ENCODE measurements at places on chromosomes 6 and 20.

GRCh38 chr20:8578161-8578865, 446.2 kb downstream of the PLCB1 start:
- DNase-seq, result no peak

GRCh38 chr6:90101403-90101802, 195.2 kb downstream of the BACH2 start:
- DNase-seq, result no peak

DNA sequence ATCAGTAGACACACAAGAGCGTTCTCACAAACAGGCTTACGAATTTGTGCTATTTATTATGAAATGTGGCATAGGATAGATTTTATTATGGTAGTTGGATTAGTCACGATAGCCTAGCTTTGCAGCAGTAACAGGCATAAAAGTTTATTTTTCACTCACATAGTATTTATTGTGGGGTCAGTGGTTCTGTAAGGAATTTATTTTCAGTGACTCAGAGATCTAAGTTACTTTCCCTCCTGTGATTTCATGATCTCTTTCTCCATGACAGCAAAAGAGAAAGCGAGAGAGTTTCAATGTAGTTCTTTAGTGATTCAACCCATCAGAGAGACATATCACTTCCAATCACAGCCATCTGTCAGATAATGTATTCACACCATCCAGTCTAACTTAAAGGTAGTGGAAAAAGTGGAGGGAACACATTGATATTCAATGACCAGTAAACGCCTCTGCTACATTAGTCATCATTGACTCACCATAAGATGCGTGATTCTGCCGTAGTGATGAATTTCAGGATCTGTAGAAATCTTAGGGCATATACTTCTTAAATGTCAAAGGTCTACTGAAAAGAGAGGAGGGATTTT, 605.5 kb downstream of the HDGFL1 start:
- no peak for DNase-seq

GRCh38 chr6:157226761-157227160, 96.6 kb downstream of the TMEM242 start:
- DNase-seq, result no peak

- DNase-seq, result peak; percentile 28
These were observed 145.7 kb downstream of the BTBD9 start for GRCh38 chr6:38493931-38494547.

DNA sequence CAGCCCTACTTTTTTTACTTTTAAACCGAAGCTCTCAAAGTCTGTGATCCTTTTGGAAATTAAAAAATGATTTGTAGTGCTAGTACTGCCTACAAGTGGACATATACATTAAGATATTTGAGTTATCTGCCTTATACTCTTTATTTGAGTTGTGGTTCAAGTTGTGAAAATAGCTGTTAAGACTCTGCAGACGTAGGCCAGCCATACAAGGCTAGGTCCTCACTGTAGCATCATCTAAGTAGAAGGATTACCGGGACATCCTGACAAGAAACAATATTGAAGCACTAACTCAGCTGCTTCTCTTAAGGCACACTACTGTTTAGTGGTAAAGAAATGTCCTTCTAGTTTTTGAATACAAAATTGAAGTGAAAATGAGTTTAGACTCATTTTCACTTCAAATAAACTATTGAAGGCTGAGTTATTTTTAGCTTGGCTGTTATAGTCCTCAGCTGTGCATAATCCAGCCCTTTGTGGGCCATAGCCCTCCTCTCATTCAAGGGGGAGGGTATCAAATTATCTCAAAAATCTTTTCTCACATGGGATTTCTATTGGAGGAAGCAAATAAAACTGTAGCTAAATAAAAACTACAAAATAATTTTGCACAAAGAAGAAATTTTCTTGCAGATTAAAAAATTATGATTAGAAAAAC, 68.1 kb downstream of the JAG1 start:
- DNase-seq, result no peak

DNA sequence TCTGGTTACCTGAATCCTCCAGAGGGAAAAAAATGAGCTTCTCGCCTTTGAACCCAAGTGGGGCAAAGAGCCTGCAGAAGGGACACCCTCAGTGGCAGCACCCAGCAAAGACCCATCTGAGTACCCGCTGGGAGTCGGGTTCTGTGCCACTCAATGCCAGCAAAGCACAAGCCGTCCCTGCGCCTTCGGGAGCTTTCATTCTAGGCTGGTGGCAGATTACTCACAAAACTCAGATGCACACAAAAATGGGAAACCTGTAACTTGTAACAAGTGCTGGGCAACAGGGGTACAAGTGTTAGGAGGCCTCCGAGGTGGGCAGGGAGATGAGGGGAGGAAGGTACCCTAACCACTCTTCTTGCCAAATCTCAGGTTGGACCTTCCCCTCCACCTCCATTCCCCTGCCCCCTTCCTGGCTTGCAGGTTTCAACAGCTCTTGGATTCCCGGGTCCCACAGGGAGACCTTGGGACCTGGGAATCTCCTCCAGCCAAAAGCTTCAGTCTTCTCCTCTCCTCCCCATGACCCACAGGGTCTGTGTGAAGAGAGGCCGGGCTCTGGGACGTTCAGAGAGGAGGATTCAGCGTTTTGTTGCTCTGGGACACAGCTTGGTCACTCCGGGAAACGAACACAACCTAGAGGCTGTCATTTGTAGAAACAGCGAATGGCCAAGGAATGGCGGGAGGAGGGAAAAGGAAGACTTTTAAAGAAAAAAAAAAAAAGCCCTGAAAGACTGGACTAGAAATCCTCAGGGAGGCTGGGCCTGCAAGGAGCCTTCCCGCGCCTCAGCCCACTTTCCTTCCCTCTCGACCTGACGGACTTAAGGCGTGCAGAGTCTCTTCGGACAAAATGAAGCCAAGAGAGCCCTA, 1.2 kb upstream of the PARD6B start:
- DNase-seq, result no peak

- no peak for DNase-seq
These were observed 549.2 kb upstream of the BTBD3 start for GRCh38 chr20:11368499-11368898.

DNA sequence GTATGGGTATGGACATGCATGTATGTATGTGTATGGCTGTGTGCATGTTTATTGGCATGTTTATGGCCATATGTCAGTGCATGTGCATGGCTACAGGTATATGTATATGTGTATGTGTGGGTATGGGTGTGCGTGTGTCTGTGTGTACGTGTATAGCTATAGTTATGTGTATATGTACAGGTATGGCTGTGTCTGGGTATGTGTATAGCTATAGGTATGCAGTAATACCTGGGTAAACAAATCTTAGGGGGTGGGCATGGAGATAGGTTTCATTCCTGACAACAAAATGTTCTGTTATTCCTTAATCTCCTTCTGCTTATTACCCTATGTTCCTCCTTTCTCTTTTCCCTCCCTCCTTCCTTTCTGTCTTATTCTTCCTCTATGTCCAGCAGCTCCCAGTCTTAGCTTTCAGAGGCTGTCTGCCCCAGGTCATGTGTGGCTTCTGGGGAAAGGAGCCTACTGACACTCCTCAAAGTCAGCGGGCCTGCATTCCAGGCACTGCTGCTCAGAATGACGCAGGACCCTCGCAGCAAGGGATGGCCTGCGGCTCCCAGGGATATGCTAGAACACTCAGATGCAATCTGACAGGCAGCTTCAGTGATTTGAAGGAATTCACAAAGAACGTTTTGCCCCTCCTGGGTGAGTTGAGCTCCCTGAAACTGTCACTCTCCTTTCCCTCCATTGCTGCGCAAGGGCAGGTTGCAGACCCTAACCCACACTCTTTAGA, 139.3 kb upstream of the PHACTR1 start:
- DNase-seq, result no peak

DNA sequence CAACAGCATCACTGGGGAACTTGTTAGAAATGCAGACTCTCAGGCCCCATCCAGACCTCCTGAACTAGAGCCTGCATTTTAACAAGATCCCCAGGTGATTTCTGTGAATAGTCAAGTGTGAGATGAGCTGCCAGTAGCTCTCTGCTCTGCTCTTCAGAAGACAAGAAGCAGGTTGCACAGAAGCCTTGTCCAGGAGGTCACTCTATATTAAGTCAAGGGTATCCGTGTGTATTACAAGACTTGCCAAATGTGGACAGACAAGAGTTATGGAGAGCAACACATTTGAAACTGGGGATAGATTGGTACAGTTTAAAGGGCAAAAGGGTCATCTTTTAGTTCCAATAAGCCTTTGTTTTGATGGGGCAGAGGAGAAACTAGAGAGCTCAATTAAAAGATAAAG, 23.2 kb upstream of the RIN2 start:
- no peak for DNase-seq

- DNase-seq, result no peak
These were observed 328.1 kb downstream of the NKAIN2 start for GRCh38 chr6:124131779-124132178.

DNA sequence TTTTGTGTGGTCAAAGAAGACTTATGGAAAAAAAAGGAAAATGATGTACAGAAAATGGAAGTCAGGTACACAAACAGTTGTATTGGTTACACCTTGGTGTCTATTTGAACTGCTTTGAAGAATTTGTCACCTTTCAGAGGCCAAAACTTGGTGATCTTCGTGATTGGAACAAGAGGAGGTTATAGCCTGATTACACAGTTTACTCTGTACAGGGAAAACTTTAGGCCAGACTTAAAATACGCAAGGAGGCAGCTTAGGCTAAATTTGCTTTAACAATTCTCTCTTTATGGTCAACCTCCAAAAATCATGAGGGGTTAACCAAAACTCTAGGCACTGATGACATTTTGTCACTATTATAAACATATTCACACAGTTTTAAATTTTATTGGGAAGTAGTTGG, 353.7 kb downstream of the PRKN start:
- no peak for DNase-seq

All from HEK293T (cell line).